Transverse colon (tissue), 4 donors: ENCODE measurements at places on chromosomes 1 and 21. TPM values are rescaled to one million over a fixed set of nuclear protein-coding genes. Genes with fewer than 3 reads are reported as not detected.

GRCh38 chr21:26443291-26443690 lies 129.8 kb downstream of the CYYR1 start:
- H3K27ac ChIP-seq, result no peak overlapping the region
- no peak for DNase-seq
- H3K4me1 ChIP-seq, result no peaks in the 10 kb centered on the region
- H3K27me3 ChIP-seq, result no peaks in the 10 kb centered on the region

CCDC18 gene
- total RNA-seq, result 1.5 TPM

DNA sequence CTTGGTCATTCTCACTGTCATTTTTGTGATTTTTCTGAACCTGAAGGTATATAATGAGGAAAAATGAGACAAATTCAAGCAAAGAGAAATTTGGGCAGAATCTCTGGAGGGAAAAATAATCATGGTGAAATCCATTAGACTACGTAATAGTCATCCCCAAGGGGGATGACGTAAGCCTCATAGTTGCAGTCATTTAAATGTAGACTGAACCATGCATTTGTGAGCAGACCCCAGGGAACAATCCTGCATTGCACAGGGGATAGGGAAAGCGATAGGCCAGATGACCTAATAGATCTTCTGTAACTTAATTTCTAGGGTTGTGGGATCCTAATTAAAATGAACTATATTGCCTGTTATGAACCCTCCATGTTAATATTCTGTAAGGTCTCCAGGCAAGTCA lies 167.4 kb upstream of the C1orf21 start:
- no peak overlapping the region for H3K27ac ChIP-seq
- no peak for DNase-seq
- H3K4me1 ChIP-seq, result no peaks in the 10 kb centered on the region

DNA sequence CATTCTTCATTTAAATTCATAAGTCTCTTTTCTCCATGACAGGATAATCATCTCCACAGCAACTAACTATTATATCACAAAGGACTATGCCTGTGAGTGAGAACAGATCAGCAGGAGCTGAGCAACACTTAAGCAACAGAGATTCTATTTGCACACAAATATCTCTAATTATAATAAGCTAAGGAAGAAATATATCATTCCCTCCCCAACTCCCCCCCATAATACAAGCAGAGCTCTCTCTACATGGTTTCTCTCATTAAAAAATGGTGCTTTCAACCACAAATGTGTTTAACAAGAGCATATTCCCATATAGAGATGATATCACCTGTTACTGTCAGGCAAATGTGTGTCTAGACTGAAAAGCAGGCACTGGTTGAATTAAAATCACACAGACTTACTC lies 34.5 kb upstream of the NIBAN1 start:
- DNase-seq, result no peak
- no peaks in the 10 kb centered on the region for H3K4me1 ChIP-seq
- H3K27me3 ChIP-seq, result no peaks in the 10 kb centered on the region
- H3K36me3 ChIP-seq, result no peaks in the 10 kb centered on the region

GPR37L1 gene
- total RNA-seq, result not detected

GRCh38 chr1:22749503-22749902 lies 38.9 kb downstream of the EPHB2 start:
- no peak for DNase-seq
- no peaks in the 10 kb centered on the region for H3K27me3 ChIP-seq
- H3K36me3 ChIP-seq, result no peaks in the 10 kb centered on the region
- peaks cover 37% of the 10 kb centered on the region for H3K4me1 ChIP-seq
- peak overlapping the region; percentile 66 for H3K27ac ChIP-seq

RCC2 gene
- total RNA-seq, result 22.0 TPM

- no peaks in the 10 kb centered on the region for H3K36me3 ChIP-seq
- no peak overlapping the region for H3K4me3 ChIP-seq
- no peaks in the 10 kb centered on the region for H3K27me3 ChIP-seq
- no peaks in the 10 kb centered on the region for H3K4me1 ChIP-seq
- H3K27ac ChIP-seq, result no peak overlapping the region
Measured at GRCh38 chr1:74422421-74423292, 89.8 kb downstream of the LRRC53 start.

DNA sequence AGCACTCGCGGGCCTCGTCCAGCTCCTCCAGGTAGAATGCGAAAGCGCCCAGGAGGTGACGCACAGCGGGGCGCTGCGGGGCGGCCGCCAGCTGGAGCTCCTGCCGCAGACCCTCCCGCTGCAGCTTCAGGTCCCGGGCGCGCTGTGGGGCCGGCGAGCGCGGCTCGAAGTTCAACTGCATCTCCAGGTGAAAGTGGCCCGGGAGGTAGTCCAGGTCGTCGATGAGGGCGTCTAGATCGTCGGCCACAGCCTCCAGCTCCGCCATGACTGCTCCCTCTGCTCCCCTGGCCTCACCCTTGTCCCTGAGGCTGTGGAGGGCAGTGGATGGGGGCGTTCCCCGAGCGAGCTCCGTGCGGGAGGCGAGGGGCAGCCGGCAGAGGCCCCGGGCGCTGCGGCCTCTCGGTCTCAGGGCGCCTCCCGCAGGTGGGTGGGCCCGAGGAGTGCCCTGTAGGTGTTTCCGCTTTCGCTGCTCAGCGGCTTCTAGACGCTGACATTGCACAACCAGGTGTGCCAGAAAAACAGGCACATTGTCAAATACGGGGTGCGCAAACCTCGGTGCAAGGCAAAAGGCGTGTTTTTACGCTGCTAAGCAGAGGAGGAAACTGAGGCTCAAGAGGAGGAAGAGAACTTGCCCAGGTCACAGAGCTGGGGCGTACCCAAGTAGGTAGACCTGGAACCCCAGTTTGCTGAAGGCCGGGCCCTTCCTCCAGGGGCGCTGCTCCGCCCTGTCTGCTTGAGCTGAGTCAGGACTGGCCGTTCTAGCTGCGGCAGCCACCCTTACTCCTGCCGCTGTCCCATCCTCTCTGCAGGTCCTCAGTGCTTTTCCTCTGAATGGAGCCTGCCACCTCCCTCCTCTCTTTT lies at the start of gene TTC22:
TTC22 (minus strand) TSS at position 425 of the 861 bp plus-strand sequence; CDS start at position 265, 160 bp downstream.
- no peaks in the 10 kb centered on the region for H3K27me3 ChIP-seq
- H3K4me1 ChIP-seq, result no peaks in the 10 kb centered on the region
- no peaks in the 10 kb centered on the region for H3K36me3 ChIP-seq
- peak within 1 kb of the TSS; percentile 46 for H3K4me3 ChIP-seq

TAS1R1 gene
- total RNA-seq, result 0.48 TPM

- H3K4me3 ChIP-seq, result no peak overlapping the region
- peaks cover 45% of the 10 kb centered on the region for H3K36me3 ChIP-seq
- no peaks in the 10 kb centered on the region for H3K27me3 ChIP-seq
- H3K4me1 ChIP-seq, result no peaks in the 10 kb centered on the region
- peak overlapping the region; percentile 53 for H3K27ac ChIP-seq
Measured at GRCh38 chr1:39385067-39385988, 106.1 kb upstream of the BMP8A start.

HSD3B2 gene
- total RNA-seq, result 3.3 TPM

DNA sequence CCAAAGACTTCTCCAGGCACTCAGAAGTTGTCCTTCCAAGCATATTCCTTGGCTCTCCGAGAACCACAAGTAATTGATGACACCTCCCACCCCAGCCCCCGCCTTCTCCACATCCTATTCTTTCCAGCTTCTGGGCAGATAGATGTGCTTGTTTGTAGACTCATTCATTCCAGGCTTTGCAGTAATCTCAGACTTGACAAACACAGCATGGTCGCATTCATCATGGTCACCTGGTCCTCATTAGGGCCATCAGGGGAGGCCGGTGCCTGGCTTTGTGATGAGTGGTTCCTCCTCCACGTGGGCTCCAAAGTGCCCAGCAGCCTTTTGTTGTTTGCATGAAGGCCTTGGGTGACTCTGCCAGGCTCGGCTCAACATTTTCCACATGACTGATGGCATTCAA lies 28.5 kb upstream of the KCNE2 start:
- H3K27ac ChIP-seq, result no peak overlapping the region
- H3K36me3 ChIP-seq, result no peaks in the 10 kb centered on the region
- peaks cover 5% of the 10 kb centered on the region for H3K4me1 ChIP-seq
- H3K4me3 ChIP-seq, result no peak overlapping the region
- no peaks in the 10 kb centered on the region for H3K27me3 ChIP-seq

DNA sequence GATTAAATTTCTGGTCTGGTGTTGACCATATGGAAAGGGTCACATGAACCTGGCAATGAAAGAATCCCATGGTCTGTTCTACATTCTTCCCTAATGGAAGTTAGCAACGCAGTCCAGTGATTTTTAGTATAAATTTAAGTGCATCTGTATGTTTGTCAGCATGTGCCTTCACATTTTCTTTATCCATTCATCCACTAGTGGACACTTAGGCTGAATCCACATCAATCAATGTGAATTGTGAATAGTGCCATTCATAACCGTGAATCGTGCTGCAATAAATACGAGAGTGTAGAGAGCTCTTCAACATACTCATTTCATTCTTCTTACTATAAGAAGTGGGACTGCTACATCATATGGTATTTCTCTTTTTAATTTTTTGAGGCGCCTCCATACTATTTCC lies 12.7 kb upstream of the IFI16 start:
- H3K27ac ChIP-seq, result no peak overlapping the region
- no peaks in the 10 kb centered on the region for H3K36me3 ChIP-seq
- no peak overlapping the region for H3K4me3 ChIP-seq
- H3K27me3 ChIP-seq, result no peaks in the 10 kb centered on the region

DNA sequence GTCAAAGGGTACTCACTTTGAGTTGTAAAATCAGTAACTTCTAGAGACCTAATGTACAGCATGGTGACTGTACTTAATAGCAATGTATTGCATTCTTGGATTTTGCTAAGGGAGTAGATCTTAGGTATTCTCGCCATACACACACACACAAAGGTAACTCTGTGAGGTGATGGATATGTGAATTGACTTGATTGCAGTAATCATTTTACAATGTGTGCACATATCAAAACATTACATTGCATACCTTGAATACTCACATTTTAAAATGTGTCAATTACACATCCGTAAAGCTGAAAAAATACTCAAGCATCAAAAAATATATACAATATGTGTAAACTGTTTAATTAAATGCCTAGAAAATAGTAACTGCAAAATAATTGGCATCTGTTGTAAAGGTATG lies 86.0 kb downstream of the SLC35F3 start:
- H3K36me3 ChIP-seq, result no peaks in the 10 kb centered on the region
- no peaks in the 10 kb centered on the region for H3K4me1 ChIP-seq
- DNase-seq, result no peak

- H3K27me3 ChIP-seq, result peaks cover 29% of the 10 kb centered on the region
- H3K4me1 ChIP-seq, result peaks cover 5% of the 10 kb centered on the region
- DNase-seq, result no peak
Measured at GRCh38 chr1:204152310-204153044, 633 bp upstream of the ETNK2 start.

GRCh38 chr1:234231061-234231892 lies 142.0 kb upstream of the COA6 start:
- no peak overlapping the region for H3K4me3 ChIP-seq
- no peak for DNase-seq
- H3K27me3 ChIP-seq, result peaks cover 10% of the 10 kb centered on the region
- H3K4me1 ChIP-seq, result no peaks in the 10 kb centered on the region
- no peak overlapping the region for H3K27ac ChIP-seq

DNA sequence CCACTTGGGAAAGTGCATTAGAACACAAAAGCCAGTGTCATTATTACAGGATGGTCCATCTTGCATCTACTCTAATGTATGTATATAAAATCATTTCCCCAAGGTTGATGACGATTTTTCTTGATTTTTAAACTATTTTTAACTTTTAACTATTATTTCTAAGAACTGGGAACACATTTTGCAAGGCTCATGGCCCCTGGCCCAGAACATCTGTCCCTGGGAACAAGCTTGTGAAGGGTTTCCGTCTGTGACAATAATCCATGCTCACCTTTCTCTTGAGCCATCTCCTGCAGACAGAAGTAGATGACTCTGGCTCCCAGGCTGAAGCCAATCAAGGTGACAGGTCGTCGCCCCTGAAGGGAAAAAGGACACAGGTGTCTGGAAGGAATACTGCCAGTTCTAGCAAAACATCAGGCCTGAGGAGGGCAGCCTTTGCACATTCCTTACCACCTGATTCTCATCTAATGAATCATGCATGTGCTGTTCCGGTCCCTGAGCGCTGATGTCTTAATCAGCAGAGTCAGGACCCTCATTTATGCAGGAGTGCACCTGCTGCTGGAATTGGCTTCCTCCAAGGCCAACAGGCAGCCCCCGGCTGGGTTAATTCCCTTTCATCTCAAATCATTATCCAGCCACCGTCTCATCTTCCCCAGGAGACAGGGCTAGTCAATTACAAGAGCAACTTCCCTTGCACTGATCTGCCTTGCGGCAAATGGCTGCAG lies 62.5 kb downstream of the TMCO4 start:
- no peak for DNase-seq
- H3K36me3 ChIP-seq, result no peaks in the 10 kb centered on the region
- H3K27me3 ChIP-seq, result no peaks in the 10 kb centered on the region
- H3K27ac ChIP-seq, result no peak overlapping the region
- no peak overlapping the region for H3K4me3 ChIP-seq

- H3K27ac ChIP-seq, result no peak overlapping the region
- no peaks in the 10 kb centered on the region for H3K27me3 ChIP-seq
- DNase-seq, result no peak
- H3K36me3 ChIP-seq, result no peaks in the 10 kb centered on the region
Measured at GRCh38 chr1:210677533-210677932, 348.8 kb downstream of the HHAT start.

DNA sequence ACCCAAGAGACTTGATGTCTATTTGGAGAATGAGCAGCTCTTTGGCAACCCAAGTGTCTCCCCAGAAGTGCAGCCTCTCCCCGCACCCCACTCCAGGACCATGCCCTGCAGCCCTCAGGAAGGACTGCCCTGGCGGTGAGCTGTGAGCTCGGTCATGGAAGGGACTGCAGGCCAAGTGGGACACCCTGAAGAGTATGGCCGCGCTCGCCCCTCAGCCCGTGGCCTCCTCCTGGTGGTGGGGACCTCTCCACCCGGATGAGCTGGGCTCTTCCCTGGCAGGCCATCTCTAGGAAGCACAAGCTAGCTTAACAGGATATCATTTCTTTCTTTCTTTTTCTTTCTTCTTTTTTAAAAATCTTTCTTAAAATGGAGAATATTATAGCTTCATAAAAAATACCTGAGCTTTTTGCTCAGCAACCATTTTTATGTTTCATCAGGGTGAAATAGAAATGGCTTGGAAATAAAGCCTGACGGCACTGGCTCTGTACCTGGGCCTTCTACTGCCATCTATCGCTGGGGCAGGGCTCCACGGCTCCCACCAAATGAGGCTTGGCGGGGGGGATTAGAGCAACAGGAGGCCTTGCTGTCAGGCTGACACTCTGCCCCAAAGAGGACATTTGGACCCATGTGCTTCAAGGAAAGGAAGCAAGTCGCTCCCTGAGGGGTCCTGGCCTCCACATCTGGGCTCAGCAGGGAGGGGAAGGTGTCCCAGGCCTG lies 296.2 kb upstream of the VAMP3 start:
- peaks cover 4% of the 10 kb centered on the region for H3K4me1 ChIP-seq
- no peaks in the 10 kb centered on the region for H3K36me3 ChIP-seq
- H3K27ac ChIP-seq, result no peak overlapping the region
- no peak for DNase-seq
- H3K4me3 ChIP-seq, result no peak overlapping the region

DNA sequence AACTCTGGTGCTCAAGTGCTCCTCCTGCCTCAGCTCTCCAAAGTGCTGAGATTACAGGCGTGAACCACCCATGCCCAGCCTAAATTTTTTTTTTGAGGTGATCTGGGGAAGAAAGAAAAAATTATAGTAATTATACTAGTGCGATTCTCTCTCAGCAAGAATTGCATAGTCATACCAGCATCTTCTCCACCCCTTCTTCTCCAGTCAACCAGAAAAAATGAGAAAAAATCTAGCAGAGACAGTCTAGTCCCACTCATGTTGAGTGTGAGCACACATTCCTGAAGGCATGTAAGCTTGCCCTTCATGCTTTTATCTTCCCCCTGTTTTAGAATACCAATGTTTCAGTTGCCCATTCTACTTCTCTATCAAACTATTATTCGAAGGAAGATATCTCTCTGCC lies 207.6 kb downstream of the S1PR1 start:
- no peak overlapping the region for H3K27ac ChIP-seq
- H3K27me3 ChIP-seq, result no peaks in the 10 kb centered on the region
- no peak overlapping the region for H3K4me3 ChIP-seq
- DNase-seq, result no peak
- no peaks in the 10 kb centered on the region for H3K36me3 ChIP-seq
